Bone marrow (tissue), 2 donors: ENCODE measurements at places on chromosomes 2 and 18.

DNA sequence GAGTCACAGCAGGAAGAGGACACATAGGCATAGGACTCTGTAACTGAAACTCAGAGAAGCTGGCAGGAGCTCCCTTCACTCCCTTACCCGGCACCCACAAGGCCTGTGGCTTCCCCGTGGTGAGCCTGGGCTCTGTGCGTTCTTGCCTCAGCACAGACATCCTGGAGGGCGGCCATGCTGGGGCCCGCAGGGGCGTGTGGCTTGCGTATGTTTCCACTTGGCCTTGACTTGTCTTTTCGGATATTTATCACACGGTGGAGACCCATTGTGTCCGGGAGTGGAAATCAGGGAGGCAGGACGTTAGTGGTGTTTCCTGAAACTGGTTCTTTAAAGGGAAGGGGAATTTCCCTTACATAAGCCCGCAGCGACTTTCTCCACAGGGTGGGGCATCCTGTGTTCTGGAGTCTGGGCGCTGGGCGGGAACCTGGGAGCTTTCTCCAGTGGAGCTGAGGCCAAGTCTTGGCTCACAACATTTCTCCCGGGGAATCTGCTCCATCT is 49.9 kb upstream of the EML6 start:
- DNase-seq = no peak

GRCh38 chr18:10070561-10071000 is 156.8 kb downstream of the VAPA start:
- DNase-seq = no peak

DNA sequence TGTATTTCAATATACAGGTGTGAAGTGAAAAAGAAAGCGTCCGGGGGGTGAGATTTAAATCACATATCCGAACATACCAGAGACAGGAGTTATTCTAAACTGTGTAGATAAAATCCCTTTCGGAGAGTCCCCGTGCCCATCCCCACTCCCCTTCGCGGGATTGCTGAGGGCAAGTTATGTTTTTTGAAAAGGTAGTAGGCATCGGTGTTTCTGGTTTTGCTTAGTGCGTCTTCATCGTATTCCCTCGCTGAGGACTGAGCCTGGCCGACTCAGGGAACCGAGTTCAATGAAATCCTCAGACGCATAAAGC is 583.4 kb downstream of the ZEB2 start:
- DNase-seq = no peak

- DNase-seq = no peak
These were observed 20.1 kb upstream of the CD207 start for GRCh38 chr2:70855667-70856066.

DNA sequence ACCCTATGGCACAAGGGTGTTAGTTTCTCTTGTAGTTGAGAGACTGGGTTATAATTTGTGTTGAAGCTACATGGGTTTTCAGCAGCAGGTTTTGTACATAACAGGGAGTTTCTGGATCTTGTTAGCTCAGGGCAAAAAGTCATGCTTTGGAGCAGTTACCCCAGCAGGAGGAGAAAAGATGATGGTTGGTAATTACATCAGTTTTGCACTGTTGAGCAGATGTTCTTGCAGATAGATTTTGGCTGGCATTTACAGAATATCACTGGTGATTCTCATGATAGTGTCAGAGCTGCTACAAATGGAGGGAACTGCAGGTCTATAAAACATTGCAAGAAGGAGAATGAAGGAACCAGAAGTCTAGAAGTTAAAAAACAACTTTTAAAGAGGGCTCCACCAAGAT is 215.2 kb upstream of the ATP5MC3 start:
- DNase-seq = no peak

DNA sequence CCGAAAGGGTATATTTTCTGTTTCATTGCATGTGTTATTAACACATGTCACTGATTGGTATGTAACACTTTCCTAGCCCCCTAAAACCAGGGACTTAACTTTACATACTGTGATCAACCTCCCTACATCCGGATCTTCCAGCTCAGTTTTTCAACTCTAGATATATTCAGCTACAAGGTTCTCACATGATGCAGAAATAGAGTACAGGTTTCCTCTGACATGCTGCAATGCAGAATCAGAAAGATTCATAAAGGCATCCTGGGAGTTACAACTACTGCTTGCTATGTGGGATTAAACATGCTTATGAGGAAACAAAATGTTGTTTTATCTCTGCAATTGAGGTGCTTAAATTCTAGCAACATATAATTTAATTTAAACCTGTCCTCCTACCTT is 14.0 kb downstream of the FBXO11 start:
- DNase-seq = no peak
